ENCODE measurements at places on chromosomes 2 and 18.

- no peak for DNase-seq
Observed at GRCh38 chr18:78136986-78137385, 842.6 kb upstream of the SALL3 start.

GRCh38 chr2:100137318-100137717 lies 5.1 kb downstream of the AFF3 start:
- DNase-seq, result no peak

DNA sequence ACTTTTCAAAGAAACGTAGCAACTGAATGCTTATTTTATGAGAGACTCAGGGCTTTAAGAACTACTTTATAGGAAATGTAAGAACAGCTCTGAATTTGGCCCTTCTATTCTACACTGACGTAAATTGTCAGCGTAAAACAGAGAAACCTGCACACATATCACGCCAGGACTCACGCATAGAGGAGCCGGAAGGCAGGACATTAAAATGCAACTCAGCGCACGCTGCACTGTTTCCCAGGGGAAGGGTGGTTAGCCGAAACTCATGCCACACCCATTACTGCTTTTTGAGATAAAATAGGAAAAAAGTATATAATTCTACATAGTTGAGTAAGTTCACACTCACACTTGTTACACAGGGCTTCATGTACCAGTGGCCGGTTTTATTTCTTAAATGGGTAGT lies 7.4 kb downstream of the TUBB6 start:
- no peak for DNase-seq

DNA sequence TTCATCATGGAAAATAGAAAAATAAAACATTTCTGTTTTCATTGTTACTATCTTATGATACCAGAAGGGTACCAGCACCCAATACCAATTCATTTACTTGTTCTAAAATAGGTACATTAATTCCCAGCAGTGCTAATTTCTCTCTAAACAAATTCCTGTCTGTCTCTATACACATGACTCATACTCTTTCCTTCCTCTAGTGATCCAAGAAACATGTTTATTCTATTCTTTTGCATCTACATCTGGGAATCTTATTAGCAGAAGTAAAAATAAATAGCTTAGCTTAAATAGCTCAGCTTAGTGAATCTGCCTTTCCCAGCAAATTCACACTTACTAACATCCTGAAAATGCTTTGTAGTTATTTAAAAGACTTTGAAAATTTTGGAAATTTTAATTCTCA lies 84.5 kb upstream of the MAPRE2 start:
- no peak for DNase-seq
